Stimulated activated memory B cell treated with anti-CD40 and anti-IgM and Interleukin-4, amounts not matched to agents 10 μg/mL and 1 μg/mL and 100 μg/mL, for 72 hours (primary cell): ENCODE measurements at places on chromosomes 12 and 14.

DNA sequence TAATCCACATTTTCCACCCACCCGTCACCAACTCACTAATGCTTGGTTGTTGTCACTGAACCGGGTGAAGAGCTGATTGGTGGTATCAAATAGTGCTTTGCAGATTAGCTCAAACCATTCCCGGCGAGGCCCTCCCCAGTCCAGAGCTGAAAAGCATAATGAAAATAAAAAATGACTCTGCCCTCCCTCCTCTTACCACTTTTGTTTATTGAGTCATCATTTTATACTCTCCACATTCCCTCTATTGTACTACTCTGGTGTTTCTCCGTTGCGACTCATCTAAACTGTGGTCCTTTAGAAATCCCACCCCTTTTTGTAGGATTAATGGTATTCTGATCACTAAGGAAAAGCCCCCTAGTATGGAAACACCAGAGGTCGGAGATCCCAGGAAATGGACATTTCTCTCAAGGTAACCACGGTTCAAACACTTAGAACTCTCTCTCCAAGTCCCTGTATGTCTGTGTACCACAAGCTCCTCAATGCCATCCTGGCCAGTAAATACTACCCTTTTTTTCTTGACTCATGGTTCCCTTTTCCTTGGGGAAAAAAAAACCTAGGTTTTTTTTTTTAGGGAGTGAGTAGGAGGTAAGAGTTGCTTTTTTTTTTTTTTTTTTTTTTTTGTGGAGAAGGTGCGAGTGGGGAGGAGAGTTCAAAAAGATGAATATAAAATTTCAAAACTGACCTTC, 42.0 kb downstream of the AREL1 start:
- ATAC-seq, result no peak

DNA sequence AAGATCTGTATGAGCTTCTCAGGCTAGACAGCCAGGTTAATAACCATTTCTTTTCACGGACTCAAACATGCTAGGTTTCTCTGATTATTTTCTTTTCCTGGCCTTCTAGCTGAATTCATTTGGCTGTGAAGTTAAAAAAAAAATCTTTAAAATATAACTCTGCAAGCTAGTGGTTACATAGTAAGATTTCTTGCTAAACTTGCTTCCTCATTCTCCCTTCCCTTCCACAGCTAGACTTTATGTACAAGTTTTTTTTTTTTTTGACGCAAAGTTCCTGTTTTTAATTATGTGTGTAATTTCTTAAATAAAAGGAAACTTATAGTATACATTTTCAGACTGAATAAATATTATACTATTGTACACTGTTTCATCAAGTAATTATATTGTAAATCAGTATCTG, 145.4 kb downstream of the TMTC2 start:
- no peak for ATAC-seq

GRCh38 chr14:101224356-101225156, 321.0 kb upstream of the RTL1 start:
- ATAC-seq, result no peak

DNA sequence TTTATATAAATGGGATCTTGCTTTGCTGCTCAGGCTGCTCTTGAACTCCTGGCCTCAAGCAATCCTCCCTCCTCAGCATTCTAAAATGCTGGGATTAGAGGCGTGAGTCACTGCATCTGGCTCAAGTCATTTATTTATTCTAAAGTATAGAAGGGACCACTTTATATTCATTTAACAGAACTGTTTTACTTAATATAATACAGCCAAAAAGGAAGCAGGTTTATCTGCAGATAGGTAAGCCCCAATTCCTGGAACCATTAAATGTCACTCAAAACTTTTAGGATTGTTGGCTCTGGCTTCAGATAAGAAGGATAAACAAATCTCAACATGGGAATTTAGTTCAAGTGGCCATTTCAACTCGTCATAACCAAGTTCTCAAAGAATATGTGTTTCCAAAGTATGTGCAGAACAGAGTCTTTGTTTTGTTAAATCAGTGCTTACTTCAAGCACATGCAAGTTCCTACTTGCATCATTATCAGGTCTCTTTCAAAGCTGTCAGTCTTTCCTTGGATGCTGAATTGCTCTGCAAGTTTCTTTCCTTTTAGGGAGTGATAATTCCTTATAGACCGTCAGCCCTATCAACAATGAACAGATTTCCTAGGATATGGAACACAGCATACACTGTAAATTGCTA, 60.4 kb downstream of the KITLG start:
- ATAC-seq, result no peak

DNA sequence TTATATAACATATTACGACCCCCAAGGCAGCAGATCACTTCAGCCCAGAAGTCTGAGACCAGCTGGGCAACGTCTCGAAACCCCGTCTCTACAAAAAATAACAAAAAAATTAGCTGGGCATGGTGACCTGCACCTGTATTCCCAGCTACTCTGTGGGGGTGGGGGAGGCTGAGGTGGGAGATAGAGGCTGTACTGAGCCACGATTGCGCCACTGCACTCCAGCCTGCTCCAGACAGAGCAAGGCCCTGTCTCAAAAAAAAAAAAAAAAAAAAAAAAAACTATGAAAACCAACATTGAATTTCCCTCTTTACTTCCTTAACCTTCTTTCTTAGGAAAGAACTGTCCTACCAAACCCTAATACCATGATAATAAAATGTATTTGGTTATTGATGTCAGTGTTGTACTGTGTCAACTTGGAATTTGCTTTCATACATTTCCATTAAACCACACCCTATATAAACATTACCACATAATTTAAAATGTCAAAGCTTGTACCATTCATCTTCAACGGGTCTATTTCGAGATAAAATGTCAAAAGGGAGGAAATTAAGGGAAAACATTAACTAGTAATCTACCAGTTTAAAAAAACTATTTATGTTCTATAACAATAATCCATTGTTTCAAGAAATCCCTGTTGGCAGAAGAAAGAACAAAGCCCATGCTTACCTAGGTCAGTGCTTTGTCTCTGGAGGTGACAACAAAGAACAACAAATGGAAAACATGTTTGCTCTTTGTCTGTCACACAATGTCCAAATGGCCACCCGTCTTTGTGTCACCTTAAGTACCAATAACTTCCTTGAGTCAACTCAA, 17.4 kb downstream of the GALNT4 start:
- ATAC-seq, result no peak

DNA sequence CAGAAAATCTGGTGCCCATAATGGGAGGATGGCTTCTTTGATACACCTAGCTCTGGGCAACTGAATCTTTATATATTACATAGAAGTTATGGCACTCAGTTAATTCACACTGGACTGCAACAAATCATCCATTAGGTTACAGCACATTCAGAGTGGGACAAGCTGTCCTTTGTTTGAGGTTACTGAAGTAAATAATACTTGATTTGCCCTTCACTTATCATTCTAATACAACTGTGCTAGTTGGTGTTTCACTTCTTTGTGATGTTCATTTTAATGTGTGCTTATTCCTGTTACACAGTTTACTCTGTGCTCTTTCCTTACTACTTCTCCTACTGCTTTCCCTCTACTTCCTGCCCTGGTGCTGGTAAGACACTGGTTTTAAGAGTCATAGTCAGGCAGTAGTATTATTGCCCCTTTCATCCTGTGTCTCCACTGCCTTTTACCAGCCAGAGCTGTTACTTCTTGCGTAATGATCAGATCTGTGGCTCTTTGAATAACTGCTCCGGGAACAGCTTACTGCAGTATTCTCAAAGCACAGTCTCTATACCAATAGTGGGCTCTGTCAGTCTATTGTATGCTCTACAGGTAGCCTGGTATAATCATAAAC, 36.4 kb upstream of the GXYLT1 start:
- ATAC-seq, result no peak

- no peak for ATAC-seq
Measured at GRCh38 chr14:71776471-71777360, 155.5 kb upstream of the RGS6 start.

DNA sequence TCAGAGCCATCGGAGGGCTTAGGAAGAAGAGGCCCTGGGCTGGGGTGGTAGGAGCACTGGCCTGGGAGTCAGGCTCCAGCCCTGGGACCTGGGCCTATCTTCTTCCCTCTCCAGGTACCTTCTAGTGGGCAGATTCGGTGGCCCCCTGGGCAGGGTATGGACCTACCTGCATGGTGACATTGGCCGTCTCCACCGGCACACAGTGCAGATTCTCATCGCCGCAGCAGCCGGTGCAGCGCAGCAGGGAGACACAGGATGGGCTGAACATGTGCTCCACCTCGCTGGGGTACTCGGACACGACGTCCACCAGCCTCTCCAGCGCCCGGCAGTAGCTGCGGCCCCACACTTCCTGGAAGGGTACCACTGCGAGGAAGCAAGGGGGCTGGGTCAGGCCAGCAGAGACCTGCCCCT, 6.2 kb downstream of the PGF start:
- no peak for ATAC-seq

DNA sequence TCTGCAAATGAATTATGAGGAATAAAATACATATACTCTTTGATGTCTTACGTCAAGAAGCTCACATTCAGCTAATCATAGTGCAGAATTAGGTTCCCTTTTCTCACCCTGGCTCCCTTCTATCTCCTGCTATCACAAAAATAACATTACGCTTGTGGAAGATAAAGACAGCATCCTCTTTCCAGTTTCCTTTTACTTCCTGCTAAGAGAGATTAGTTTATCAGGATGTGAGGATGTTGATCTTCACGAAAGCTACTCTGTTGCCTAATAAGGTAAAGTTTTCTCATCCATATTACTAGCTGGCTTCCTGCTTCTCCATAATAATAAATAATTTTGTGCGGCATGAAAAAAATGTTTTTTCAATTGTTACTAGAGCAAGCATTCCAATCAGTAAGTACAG, 217.7 kb upstream of the DCN start:
- no peak for ATAC-seq

GRCh38 chr14:65927931-65928356, 515.4 kb downstream of the FUT8 start:
- no peak for ATAC-seq

DNA sequence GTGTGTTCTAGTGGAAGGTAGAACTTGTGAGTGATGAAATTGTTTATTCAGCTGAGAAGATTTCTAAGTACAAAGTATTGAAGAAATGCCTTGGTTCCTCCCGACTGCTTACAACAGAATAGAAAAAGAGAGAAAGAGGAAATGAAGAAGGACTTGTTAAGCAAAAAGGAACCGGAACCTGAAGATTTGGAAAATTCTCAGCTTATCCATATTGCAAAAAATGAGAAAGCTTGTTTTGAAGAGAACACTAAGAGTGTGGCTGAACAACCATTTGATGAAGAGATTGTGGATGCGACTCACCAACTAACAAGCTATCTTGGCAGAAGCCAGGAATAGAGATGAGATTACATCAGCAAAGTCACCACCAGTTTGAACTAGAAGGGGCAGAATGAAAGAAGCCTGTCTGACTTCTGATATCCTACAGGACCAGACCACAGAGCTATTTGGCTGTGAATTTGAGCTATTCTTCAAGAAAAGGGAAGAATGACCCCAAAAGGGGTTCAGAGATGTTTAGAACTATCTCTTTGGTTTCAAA, 15.1 kb downstream of the NDUFA9 start:
- no peak for ATAC-seq

DNA sequence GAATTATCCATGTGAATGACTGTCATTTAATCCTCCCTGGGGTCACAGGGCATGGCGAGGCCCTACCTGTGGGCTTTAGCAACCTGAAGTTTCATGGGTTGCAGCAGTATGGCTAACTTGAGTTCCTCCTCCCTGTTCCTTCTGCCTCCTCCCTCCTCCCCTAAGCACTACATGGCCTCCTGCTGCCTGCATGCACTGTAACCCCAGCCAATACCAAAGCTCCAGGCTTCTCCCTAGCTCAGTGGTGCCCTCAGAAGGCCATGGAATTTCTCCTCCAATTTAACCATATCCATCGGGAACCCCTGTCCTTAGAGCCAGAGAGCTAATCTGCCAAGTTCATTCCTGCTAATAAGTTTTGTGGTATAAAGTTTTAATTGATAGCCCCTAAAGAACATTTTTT, 95.1 kb downstream of the NT5DC3 start:
- ATAC-seq, result no peak

DNA sequence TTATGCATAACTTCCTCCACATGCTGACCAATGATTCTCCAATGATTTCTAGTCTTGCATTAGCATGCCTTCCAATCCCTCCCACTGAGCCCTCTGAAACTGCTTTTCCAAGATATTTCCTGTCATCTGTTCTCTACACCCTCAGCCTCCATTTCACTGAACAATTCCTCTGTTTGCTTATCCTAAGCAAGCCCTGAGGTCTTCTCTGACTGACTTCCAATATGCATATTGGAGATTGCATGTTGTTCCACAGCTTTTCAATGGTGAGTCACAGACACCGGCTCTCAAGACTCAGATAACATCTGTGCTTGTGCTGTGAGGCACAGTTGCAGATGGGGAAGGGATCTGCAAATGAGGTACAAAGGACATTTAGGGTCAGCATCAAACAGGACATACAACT, 141.0 kb downstream of the SLC16A7 start:
- no peak for ATAC-seq

DNA sequence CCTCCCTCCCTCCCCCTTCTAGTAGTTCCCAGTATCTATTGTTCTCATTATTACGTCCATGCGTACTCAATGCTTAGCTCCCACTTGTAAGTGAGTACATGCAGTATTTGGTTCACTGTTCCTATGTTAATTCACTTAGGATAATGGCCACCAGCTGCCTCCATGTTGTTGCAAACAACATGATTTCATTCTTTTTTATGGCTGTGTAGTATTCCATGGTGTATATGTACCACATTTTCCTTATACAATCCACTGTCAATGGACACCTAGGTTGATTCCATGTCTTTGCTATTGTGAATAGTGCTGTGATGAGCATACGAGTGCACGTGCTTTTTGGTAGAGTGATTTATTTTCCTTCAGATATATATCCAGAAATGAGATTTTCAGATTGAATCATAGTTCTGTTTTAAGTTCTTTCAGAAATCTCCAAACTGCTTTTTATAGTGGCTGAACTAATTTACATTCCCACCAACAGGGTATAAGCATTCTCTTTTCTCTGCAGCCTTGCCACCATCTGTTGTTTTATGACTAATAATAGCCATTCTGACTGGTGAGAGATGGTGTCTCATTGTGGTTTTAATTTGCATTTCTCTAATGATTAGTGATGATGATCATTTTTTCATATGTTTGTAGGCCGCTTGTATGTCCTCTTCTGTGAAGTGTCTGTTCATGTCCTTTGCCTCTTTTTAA, 17.9 kb upstream of the CLEC7A start:
- ATAC-seq, result no peak

GRCh38 chr14:24132976-24133375, 2.5 kb downstream of the FITM1 start:
- ATAC-seq, result no peak

DNA sequence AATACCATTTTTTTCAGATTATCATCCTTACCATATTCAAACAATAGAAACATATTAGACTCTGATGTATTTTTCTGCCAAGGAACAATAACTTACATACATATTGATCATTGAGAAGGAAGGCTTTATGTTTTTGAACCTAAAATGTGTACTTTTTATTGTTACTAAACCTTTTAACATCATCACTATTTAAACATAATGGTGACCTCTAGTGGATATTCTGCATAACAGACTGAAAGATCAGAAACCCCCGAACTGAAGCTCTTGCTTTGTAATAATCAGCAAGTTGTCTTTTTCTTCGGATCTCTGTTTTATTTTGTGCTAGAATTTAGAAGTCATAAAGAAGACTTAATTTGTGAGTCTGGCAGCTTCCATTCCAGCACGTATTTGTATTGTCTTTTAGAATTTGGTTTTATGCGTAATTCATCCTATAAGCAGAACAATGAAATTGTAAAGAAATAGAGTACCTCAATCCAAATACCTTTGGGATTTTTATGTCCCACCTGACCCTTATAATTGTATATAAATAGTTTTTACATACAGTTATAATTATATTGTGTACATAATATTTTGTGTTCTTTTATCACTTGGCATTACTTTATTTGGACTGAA, 125.9 kb upstream of the ATF1 start:
- no peak for ATAC-seq
